ENCODE measurements at places on chromosomes 1 and 21.

GRCh38 chr1:160797861-160798273 is 1.9 kb downstream of the LY9 start:
- no peak for DNase-seq

GRCh38 chr1:244254467-244254866 is 197.2 kb downstream of the ADSS2 start:
- no peak for DNase-seq

DNA sequence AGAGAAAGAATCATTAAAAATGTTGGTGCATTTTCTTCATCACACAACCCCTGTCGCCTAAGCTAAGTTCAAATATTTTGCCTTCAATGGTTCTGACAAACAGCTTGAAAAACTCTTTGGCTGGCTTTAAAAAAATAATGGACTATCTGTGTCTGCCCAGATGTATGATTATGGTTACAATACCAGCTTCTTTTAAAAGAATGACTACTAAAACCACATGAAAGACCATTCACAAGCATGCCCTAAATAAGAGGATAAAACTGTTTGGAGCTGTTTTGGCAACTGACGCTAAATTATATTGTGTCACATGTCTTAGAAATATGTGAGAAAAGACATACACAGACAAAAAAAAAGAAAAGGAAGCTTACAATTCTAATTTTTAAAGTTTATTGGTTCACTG is 23.7 kb upstream of the PLPPR4 start:
- no peak for DNase-seq

- DNase-seq, result peak; percentile 37
These were observed at the start of gene LRRC7 for GRCh38 chr1:69567652-69568420. Gene LRRC7 (plus strand): TSS chr1:69567922. CDS start chr1:69568640, 718 bp downstream.

DNA sequence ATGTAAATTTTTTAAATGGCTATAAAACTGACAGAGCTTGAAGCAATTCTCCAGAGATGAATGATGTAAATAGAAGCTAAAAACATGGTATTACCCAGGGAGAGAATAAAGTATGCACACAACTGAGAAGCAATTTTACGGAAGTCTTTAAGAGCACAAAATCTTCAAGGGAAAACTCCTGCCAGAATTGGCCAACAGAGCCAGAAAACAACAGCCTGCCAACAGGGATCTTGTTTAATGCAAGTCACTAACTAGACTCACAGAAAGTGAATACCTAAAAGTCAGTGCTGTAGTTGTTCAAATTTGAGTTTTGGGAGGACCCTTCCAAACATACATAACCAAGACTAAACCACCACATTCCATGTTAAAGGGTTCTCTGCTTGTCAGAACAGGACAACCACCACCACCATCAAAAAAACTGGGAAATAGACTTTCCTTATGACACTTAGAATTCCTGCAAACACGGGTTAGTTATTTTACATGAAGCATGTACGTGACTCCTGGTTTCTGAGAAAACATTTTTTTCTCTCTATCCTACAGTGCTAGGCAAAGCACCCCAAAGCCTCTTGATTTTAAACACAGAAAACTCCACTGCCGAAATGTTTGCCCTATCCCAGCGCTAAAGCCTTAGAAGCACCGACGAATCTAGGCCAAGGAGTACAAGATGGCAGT is 1.6 kb downstream of the EPS15 start:
- no peak for DNase-seq

Data from ELF-1 (cell line).